NCI-H2171 treated with DMSO at 0.1 percent for 48 hours (cell line): ENCODE measurements at places on chromosomes 1 and 21.

DNA sequence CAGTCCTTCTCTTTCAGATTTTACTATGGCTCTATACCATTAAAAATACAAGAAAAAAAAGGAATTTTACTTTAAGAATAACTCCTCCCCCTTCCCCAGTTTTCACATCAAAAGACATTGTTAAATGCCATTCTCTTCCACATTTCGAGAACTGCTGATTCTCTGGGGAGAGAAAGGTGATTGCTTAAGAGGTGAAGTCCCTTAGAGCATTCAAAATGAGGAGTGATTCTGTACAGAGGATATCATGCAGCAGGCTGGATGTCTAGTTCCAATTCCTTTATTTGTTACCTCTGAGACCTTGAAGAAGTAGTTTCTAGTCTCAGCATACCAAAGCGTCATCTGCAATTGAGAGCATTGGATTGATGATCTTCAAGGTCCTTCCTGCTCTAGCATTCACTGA, 46.9 kb downstream of the FMO3 start:
- DNase-seq: no peak

DNA sequence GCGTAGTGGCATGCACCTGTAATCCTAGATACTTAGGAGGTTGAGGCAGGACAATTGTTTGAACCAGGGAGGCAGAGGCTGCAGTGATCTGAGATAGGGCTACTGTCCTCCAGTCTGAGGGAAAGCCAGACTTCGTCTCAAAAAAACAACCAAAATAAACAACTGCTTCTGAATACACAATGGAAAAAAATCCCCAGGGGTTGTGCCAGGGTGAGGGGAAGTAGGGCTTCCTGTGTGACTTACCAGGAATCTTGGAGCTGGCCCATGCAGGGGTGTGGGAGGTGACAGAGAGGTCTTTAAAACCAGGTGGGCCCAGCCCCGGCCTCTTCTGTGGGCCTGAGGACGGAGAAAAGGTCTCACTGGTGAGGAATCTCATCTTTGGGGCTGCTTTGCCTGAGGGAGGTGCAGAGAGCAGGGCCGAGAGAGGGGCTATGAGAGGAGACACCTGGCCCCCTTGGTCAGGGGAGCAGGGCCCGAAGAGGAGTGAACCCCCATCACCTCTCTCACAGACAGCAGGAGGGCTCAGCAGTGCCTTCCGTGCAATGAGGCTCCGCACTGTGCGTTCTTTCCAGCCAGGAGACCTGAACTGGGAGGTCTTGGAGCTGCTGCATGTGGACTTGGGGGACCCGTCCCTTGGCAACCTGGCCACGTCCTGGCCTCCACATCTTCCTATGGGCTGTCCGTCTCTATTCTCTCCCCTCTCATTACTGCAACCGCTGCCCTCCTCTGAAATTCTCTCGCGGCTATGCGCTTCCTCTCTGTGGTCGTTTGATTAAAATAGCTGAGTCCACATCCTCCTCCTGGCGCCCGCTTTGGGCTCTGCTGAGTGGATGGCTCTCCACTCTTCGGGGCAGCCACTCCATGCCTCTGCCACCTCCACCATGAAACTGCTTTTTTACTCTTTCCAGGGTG, 10.7 kb downstream of the PLA2G5 start:
- no peak for DNase-seq

DNA sequence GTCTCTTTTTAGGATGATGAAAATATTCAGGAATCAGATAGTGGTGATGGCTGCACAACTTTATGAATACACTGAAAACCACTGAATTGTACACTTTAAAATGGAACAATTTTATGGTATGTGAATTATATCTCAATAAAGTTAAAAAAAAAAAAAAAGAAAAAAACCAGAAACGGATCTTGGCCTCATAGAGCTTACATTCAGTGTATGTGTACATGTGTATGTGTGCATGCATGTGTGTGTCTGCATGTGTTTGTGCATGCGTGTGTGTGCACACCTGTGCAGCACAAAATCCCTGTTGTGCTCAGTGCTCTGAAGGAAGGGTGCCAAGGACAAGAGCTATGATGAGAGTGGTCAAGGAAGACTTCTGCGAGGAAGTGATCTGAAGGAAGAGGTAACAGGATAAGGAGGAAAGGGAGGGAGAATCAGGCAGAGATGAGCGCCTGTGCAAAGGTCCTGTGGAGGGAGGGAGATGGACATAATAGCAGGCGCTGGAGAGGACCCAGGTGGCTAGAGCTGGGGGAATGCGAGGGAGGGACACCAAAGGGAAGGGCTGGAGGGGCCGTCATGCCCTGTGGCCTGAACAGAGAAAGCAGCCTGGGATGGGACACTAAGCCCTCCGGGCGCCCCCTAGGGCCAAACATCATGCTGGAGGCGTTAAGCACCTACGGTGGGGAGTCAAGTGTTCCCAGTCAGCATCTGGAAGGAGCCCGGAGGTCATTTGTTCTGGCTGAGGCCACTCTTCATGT, 25.2 kb downstream of the NKAIN1 start:
- no peak for DNase-seq

DNA sequence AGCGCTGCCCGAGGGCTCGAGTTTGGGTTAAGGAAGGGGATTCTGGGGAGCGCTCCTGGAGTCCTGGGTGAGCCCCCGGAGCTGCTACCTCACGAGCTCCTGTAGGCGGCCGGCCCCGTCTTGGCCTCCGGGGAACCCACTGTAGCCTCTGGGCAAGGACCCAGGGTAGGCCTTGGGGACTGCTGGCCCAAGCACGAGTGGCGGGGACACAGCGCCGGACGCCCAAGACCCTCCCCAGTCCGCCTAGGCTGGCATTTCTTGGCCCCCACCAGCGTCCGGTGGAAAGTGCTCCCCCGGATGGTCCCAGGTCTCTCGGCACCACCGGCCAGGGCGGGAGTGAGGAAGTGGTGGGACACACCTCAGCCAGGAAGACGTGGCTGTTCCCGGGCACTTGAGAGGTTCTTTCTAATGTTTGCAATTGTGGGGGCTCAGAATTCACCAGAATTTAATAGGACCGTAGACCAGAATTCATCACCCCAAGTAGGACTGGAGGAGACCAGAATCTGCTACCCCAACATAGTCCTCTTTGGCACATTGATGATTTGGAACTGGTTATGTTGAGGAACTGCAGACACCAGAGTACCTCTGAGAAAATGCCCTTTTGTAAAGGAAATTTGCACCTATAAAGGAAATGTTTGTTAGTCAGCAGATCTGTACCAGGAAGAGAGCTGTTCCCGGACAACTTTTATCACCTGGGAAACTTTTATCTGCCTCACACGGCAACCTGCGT, 622 bp upstream of the TMPRSS2 start:
- DNase-seq: no peak

- DNase-seq: no peak
These were observed 15.2 kb upstream of the CLSTN1 start for GRCh38 chr1:9838946-9839345.

DNA sequence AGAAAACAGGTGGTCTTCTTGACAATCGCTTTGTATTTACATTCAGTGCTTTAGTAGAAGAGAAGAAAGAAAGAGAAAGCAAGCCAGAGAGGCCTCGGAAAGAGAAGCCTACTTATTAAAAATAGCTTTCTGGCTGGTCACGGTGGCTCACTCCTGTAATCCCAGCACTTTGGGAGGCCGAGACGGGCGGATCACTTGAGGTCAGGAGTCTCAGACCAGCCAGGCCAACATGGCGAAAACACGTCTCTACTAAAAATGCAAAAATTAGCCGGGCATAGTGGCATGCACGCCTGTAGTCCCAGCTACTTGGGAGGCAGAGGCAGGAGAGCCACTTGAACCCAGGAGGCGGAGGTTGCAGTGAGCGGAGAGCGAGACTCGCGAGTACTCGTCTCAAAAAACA, 1.8 kb upstream of the SLC19A2 start:
- no peak for DNase-seq

DNA sequence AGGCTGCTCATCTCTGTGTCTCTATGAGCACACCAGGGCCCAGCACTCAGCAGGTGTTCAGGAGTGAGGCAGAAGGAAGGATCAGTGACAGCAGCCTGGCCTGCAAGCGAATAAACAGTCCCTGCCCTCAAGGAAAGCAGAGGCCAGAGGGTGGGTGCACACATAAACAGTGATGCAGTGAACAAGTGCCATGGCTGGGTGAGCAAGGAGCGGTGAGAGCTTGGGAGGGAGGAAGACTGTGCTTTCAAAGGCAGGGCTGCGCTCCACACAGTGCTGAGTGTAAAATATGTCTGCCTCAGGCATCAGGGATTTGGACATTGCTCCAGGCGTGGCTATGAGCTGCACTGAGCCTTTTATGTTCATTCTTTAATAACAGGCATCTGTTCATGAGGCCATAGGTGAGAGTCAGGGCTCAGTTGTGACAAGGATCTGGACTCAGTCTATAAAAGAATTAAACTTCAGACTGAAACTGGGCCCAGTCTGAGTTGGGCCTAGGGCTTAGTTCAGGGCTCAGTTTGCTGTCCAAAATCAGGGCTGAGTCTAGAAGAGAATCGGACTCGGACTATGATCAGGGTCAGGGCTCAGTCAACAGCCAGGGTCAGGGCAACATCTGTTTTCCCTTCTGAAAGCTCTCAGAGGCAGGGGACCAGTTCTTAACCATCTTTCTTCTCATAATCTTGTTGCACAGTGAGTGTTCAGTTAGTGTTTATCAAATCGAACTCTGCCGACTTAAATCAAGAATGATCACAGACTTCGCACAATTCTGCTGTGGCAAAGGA, 213.7 kb downstream of the FOXD2 start:
- no peak for DNase-seq

GRCh38 chr1:69919129-69919921, 286.1 kb downstream of the LRRC40 start:
- no peak for DNase-seq

GRCh38 chr21:16579538-16579937, 849.8 kb downstream of the USP25 start:
- DNase-seq: no peak

DNA sequence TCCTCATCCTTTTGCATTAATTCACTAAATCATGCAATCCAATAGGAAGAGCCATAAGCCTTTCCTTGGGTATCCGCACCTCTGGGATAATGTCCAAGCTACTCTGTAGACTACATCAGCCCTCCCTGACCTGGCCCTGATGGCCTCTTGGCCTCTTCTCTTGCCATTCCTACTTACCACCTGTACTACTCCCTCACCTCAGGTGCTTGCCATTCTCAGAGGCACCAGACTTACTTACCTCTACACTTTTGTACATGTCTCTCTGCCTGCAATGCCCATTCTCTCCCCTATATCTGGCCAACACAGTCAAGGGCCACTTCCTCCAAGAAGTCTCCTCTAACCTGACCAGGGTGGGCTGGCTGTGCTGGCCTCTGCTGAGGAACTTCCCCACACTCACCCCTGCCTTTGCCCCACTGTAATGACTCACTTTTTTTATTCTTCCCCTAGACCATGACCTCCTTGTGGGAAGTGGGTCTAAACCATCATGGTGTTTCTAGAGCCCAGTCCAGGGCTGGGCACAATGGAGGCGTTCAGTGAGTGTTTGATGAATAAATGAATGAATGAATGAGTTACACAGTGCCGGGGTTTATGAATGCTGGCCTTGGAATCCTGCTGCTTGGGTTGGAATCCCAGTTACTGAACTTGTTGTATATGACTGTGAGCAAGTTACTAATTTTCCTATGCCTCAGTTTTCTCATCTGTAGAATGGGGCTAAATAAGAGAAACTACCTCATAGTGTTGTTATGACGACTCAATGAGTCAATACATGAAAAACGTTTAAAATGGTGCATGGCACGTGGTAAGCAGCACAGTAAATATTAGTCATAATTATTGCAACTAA, 179.8 kb downstream of the FOXD2 start:
- no peak for DNase-seq

GRCh38 chr1:226985839-226986463, 45.9 kb downstream of the COQ8A start:
- DNase-seq: no peak

GRCh38 chr1:48203287-48203900, 19.1 kb upstream of the SLC5A9 start:
- peak; percentile 60 for DNase-seq
